ENCODE measurements at places on chromosomes 7 and 10.

DNA sequence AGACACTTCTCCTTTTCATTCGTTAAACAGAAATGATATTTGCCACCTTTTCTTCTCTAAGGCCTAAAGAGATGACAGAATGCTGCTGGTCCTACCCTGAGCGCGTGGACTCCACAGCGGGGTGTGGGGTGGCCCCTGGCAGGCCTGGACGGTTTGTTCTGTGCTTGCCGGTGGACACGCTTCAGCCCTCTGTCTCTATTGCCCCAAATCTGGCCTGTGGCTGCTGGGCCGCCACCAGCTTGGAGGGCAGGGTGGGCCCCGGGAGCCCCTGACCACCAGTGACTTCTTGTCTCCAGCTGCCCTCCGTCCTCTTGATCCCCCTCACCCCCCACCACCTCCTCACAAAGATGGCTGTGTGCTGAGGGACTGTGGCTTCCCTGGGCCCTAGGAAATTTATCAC, 5.7 kb downstream of the CHST3 start:
- DNase-seq: no peak

DNA sequence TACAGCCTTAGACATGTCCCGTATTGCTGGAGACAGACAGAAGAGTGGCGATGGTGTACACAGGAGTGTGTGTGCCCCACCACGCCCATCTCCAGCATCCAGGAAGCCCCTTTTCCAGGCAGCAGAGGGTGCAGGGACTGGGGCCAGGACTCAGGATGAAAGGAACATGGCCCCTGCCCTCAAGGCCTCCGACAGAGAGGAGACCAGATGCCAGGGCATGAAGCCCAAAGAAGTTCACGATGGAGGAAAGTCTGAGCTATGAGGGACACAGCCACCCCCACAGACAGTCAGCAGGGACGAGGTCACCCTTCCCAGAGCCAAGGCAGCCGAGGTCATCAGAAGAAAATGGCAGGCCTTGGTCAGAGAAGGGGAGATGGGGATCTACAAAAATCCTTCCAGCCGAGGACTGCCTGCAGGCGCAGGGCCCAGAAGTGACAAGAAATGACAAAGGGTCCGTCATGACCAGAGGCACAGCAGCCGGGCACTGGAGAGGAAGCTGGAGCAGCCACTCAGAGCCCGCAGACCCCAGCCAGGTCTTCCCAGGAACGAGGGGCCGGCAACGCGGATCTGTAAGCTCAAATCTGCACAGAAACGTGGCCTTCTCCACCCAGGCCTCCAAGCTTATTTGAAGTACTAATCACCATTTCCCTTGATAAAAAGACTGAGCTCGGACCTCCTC, 78.7 kb upstream of the PPP2R2D start:
- no peak for DNase-seq

- no peak for DNase-seq
Measured at GRCh38 chr10:60186315-60187071, 203.2 kb downstream of the ANK3 start.

- peak; percentile 51 for DNase-seq
Measured at GRCh38 chr7:112866424-112866823, 76.2 kb upstream of the TMEM168 start.

DNA sequence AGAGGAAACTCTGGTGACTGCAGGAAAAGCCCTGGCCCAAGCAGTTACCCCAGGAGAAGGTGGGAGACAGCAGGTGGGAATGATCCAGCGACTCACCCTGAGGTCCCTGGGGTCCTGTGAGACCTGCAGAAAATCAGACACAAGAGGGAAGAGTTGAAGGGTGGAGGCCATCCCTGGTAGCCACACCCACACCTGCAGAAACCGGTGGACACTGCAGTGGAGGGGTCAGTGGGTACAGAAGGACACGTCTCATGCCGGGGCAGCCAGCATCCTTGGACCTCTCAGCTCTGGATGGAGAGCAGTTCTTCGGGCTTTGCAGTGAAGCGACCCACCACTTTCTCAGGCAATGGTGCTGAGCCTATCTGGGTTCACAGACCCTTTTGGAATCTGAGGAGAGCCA, 39.0 kb downstream of the COL17A1 start:
- DNase-seq: no peak

DNA sequence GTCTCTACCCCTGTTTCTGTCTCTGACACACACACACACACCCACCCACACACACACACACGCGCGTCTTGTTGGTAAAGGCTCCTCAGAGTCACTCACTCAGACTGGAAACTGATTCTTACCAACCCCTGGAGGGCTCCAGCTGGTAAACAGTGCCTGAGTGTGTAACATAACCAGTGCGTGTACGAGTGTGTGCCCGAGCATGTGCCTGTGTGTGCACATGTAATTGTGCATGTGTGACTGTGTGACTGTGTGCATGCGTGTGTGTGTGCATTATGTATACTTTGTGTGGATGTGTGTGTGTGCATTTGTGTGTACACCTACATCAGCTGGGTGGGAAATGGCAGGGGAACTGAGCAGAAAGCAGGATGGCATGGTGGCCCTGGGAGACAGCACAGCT, 317.1 kb downstream of the WDR37 start:
- DNase-seq: no peak

DNA sequence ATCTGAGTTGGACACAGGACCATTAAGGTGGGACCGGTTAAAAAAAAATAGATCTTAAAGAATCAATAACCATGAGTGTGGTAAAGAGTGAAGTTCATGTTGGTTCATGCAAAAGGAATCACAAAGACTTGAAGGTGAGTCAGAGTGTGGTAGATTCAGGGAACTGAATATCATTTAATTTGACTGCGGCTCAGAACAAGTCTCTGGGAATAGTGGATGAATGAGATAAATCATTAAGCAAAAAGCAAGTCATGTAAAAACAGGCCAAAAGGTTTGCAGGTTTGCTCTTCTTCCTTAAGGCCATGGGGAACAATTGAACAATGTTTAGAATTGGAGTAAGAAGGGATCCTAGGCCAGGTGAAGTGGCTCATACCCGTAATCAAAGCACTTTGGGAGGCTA, 385.8 kb downstream of the ETV1 start:
- no peak for DNase-seq

DNA sequence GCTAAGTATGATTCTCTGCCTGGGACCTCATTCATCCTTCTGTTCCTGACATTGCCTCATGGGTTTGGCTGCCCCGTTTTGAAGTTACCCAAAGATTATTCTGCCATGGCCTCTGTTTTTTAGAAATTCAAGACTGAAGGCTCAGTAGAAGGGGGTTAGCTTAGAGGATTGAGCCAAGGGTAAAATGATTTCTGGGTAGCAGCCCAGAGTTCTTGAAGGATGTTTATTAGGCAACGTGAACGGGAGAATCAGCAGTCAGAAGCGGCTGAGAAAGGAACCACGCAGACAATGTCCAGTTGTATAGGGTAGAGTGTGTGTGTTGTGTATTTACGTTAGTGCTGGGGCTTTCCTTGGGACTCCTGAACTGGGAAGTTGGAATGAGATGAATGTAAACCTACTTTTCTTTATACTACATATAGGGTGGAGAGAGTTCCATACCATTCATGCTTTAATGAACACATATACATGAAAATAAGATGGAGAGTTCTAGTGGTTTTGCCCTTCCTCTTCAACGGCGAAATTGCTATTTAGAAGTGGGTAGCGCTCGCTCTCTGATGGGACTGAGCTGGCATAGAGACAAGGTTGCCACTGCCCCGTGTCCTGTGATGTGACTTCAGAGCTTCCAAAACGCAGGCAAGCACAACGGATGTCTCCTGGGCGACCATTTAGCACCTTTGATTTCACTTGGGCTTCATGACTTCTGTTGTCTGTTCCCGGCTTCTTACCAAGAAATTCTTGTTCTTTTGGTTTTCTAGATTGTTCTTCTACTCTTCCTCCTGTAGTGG, 35.0 kb upstream of the IL15RA start:
- no peak for DNase-seq
